ENCODE measurements at places on chromosomes 16 and 17. TPM values are rescaled to one million over a fixed set of nuclear protein-coding genes. Genes with fewer than 3 reads are reported as not detected.

DNA sequence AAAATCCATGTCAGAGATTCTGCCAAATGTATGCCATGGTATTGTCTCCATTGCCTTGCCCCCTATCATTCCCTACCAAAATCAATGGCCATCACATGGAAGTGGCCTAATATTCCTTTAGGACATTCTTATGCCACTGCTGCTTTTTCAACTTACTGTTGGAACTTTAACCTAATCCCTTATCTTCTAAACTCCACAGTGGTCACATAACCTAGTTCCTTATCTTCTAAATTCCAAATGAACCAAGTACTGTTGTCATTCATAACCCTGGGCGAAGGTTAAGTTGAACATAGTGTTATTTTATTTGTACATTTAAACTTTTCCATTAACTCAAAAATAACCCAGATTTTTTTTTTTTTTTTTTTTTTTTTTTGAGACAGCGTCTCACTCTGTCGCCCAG lies 3.6 kb downstream of the HSF5 start:
- DNase-seq, result no peak

GRCh38 chr17:46821482-46822387 lies 3.2 kb upstream of the WNT3 start:
- DNase-seq, result no peak

DNA sequence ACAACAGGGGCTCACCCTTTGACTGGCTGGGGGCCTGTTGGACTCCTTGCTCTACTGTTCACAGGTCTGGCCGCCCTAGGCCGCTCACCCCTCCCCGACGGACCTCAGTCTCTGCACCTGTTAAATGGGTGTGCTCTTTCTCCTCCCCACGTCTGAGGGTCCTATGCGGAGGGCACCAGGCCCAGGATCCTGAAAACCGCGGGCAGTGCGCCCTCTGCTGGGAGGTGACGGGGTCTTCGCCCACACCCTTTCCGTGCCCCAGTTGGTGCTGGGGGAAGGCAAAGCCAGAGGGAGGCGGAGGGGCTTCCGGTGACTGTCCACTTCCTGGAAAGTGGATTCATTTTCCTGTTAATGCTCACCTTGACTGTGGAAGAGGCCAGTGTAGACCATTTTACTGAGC lies 1010.9 kb downstream of the KCNJ18 start:
- no peak for DNase-seq

DNA sequence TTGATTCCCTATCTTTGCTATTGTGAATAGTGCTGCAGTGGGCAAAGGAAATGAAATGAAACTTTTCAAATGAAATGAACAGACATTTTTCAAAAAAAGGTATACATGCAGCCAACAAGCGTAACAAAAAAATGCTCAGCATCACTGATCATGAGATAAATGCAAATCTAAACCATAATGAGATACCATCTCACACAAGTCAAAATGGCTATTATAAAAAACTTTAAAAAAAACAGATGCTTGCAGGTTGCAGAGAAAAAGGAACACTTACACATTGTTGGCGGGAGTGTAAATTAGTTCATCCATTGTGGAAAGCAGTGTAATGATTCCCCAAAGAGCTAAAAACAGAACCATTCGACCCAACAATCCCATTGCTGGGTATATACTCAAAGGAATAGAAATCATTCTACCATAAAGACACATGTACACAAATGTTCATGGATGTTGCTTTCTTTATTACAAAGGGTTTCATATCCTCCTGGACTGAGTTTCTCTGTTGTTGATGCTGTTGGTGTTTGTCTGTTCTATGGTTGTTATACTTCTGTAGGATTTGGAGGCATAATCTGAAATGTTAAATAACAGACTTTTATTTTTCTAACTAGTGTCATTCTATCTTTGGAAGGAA lies 99.3 kb upstream of the SOX9 start:
- no peak for DNase-seq

KRTAP4-6 gene
- total RNA-seq, result not detected

DNA sequence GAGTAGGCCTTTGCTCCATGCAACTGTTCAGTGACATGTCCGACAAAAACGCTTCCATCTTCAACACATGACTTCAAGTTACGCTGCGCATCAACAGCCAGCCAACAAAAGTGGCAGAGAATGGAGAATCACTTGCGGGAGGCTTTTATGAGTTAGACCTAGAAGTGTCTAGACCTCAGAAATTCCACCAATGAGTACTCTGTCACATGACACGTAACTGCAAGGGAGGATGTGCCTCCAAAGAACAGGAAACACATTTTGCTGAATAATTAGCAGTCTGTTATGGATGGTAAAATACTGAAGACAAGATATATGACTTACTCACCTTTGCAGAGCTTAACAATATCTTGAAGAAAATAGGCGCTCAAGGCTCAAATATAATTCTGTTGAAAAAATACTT lies 62.1 kb downstream of the MYO1D start:
- no peak for DNase-seq

GCGR gene
- total RNA-seq, result not detected

ABCA8 gene
- total RNA-seq, result 0.12 TPM

DNA sequence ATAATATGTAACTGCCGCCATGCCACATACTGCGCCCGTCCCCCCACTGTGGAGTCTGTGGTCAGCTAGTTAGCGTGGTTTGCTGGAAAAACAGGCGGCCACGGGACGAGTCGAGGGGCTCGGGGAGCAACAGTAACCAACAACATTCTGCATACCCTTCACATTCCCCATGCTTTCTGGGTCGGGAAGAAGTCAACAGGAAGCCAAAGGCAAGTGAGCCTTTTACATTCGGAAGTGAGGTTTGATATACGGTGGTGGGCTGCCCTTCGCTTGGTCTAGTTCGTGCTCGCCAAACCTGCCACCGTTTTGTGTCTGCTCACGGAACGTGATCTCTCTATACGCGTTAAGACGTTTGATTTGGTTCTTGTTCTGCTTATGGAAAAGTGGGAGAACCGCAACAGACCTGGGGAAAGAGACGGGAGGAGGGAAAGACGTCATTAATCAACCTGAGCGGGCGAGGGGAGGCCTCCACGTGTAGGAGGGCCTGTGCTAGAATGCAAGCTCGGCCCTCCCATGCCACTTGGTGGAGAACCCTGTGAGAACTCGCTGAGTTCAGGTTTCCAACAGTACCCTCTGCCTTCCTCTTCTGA lies 28.9 kb upstream of the CFAP20 start:
- DNase-seq, result no peak

DNA sequence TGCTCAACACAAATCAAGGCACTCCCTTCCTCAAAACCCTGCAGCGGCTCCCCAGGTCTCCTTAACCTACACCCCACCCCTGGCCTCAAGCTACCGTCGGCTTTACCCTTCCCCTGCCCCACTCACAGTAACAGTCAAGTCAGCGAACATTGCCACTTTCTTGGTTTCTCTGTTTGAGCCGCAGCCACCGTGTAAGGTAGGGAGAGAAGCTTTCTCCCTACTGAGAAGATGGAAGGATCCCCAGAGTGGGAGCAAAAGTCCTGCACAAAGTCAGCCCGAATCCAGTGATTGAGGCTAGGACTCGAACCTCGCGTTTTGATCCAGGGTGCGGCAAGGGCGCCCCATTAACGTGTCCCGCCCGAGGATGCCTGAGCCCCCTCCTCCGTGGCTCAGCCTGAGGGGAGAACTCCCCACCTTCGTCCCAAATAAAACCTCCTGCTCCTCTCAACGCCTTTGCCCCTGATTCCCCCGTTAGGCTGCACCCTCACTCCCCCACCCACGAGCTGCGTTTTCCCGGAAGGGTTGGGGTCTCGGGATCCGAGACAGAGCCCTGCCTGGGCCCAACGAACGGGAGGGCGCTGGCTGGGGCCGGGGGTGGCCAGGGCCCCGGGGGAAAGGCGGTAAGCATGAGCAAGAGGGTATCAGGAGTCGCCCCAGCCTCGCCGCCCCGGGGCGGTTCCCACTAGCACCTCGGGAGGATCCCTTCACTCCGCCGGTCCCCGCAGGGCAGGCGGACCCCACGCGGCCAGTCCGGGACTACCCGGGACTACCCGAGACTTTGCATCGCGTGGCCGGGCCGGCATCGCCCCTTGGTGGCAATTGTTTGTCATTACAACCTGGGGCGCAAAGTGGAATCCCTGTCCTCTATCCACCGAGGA lies 9.9 kb upstream of the NAGS start:
- DNase-seq, result no peak

GRCh38 chr17:74691151-74691550 lies 21.6 kb downstream of the CD300LF start:
- DNase-seq, result no peak

DNA sequence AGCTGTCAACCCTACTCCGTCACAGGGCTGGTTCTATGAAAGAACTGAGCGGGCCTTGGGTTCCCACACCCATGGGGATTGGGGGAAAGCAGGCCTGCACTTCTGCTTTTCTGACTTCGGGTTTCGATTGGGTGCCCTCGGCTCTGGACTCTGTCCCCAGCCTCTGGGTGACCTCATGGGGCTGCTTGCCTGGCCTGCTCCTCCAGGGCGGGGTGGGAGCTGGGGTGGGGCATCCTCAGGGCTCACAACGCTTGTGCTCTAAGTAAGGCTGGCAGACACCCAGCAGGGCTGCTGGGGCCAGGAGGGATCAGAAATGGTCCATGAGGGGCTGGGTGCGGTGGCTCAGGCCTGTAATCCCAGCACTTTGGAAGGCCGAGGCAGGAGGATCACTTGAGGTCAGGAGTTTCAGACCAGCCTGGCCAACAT lies 19.2 kb downstream of the ARHGAP27 start:
- no peak for DNase-seq

DNA sequence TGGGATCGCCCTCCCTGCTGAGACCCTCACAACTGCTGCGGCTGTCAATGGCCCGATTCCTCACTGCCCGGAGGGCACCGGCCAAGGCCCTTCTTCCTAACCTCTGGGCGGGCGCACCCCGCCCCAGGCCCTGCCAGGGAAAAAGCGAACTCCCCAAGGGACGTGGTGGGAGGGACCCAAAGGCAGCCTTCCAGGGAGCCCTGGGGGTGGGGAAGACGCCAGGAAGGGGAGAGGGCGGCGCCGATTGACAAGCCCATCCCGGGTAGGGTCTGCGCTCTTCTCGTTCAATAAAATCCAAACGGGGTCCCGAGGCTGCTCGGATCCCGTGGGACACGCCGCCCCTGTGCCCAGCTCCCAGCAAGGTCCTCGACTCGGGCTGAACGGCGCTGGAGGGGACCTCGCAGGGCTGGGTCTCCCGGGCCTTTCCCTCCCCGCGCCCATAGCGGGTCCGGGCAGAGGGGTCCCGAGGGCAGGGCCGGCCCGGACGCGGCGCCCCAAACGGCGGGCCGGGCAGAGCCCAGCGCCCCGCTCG lies 416 bp downstream of the KIFC3 start:
- no peak for DNase-seq

ST6GALNAC1 gene
- total RNA-seq, result not detected

UNC45B gene
- not detected for total RNA-seq

CETP gene
- total RNA-seq, result 27.1 TPM

MYH1 gene
- not detected for total RNA-seq

GRCh38 chr16:48576927-48577326 lies 33.1 kb downstream of the N4BP1 start:
- no peak for DNase-seq

ACSM5 gene
- not detected for total RNA-seq

KCNH6 gene
- total RNA-seq, result not detected

DNA sequence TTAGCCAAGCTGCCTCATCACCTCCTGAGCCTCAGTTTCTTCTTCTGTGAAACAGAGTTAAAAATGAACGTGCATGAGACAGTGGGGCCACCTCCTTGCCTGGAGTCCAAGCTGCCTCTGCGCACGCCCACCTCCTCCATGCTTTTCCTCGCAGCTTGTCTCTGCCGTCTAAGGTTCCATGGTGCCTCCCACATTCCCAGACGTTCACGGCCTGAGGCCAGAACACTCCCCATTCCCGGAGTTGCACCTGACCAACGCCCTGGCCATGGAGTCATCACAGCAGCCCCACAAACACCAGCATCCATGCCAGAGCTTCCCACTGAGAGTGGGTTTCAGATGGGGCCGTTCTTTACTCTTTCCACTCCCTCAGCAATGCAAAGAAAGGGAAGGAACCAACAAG lies 183.0 kb upstream of the FOXF1 start:
- DNase-seq, result no peak

ABR gene
- 62.5 TPM for total RNA-seq

- no peak for DNase-seq
Observed at GRCh38 chr17:9929871-9930270, 24.8 kb upstream of the RCVRN start.

GRCh38 chr16:58425756-58426494 lies 33.7 kb downstream of the GINS3 start:
- no peak for DNase-seq

CACNB1 gene
- total RNA-seq, result 6.6 TPM

GRCh38 chr17:77320485-77321256 lies 179.9 kb downstream of the SEC14L1 start:
- no peak for DNase-seq

DNA sequence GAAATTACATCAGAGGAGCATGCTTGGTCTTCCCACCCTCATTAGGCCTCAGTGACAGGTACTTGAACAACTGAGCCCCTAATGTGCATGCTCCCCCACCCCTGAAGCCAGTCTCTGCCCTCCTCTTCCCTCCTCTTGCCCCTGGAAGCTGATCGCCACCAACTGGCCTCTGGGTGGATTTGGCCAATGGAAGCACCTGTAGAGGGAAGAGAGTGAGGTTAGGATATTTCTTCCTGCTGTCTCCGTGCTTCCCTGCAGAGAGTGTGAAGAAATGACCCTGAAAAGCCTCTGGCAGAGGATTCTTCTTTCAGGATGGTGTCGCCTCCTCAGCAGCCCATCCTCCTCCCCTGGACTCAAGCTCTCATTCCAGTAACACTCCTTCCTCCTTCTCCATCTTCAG lies 5.9 kb upstream of the CBLN1 start:
- no peak for DNase-seq

ZNF423 gene
- total RNA-seq, result 1.8 TPM

- DNase-seq, result no peak
Observed at GRCh38 chr16:72889616-72890582, 158.0 kb downstream of the ZFHX3 start.

NPIPA5 gene
- total RNA-seq, result 10.2 TPM

SEPTIN12 gene
- not detected for total RNA-seq

- no peak for DNase-seq
Observed at GRCh38 chr17:31112001-31112661, 17.4 kb downstream of the NF1 start.

MT3 gene
- total RNA-seq, result not detected

GRCh38 chr16:84633622-84634021 lies 14.7 kb upstream of the KLHL36 start:
- no peak for DNase-seq

DNA sequence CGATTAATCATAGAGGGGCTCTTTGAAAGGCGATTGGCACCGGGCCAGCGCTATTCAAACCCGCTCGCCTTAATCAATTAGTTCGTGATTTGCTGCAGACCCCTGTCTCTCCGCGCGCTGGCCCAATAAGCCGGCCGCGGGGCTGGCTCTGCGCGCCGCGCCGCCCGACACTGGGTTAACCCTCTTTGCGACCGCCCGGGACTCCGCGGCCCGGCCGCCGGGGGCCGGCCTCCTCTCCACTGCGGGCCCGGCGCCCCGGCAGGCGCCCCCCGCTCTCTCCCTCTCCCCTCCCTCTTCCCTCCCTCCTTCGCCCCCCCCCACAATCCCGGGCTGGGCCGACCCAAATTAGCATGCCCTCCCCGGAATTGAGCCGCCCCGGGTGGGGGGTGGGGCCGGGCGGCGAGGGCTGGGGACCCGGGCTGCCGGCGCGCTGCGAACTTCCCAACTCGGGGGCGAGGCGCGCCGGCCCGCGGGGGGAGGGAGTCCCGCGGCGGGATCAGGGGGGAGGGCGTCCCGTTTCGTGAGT lies 428 bp upstream of the SALL1 start:
- no peak for DNase-seq

- no peak for DNase-seq
Observed at GRCh38 chr17:36008998-36009665, 7.8 kb upstream of the CCL15 start.

APOBR gene
- total RNA-seq, result not detected

KRT14 gene
- total RNA-seq, result not detected

Data from glomerular endothelial cell (primary cell).